Body of pancreas (tissue), 4 donors: ENCODE measurements at places on chromosomes 5 and 9. TPM values are rescaled to one million over a fixed set of nuclear protein-coding genes. Genes with fewer than 3 reads are reported as not detected.

DNA sequence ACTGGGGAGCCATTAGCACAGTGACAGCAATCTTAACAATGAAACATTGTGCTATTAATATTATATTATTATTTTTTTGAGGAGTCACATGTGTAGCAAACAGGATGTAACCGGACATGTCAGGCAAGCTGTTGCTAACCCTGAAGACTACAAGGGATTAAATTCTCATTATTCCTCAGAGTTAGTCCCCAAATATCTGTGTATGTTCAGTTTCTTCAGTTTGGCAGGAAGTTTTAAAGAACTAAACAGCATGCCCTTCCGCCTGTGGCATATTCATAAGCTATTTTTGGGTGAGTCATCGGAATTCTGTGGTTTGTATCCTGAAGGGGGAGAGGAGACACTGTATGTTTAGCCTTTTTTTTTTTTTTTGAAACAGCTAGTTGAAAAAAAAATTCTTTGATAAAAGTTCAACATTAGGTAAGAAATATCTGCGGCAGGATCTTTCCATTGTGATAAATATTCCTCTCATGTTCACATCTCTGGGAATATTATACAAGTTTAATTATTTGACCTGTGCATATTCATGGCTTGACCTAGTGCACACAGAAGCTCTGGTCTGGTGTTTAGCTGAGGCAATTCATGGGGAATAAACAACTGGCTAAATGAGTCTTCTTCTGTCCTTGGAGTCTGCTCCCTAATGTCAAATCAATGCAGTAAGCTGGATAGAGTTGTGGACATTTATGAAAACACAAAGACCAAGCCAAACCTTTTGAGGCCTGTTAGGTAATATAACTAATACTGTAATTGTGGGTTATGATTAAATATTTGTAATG lies 202.7 kb upstream of the CDKN2B start:
- no peak for DNase-seq

GRCh38 chr5:80318212-80318611 lies 1.6 kb upstream of the SPZ1 start:
- no peak for DNase-seq

GRCh38 chr9:78295731-78296130 lies 1.2 kb upstream of the PSAT1 start:
- DNase-seq = no peak

GRCh38 chr5:133252133-133252480 lies 200.3 kb downstream of the HSPA4 start:
- DNase-seq = no peak

DNA sequence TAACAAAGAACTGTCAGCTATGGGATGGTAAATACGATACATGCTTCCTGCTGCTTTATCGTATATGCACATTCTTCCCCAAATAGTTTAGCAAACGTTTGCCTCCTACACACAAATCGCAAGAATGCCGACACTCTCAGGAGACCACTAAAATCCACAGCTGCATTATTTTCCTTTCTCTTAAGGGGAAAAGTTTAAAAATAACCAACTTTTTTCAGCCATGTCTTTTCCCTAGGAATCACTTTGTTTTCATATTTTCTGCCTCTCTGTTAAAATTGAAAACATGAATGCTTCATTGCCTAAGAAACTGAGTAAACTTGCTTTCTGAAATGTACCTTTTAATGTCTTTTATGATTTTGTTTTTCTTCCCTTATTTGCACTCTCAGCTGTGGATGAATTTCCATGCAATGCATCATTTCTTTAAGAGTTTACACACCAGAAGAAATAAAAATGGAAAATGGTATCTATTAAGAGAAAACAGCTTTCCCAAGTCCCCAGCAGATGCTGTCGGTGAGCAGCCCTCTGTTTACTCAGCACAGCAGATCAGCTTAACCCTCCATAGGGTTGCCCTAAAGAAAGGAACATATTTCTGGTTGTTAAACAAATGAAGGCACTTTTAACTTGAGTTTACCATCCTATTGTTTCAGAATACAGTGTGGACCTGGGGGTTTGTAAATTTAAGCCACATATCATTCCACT lies 66.2 kb downstream of the IZUMO3 start:
- DNase-seq = no peak

- no peak for DNase-seq
These were observed 37.8 kb downstream of the UHRF2 start for GRCh38 chr9:6450641-6451375.

DNA sequence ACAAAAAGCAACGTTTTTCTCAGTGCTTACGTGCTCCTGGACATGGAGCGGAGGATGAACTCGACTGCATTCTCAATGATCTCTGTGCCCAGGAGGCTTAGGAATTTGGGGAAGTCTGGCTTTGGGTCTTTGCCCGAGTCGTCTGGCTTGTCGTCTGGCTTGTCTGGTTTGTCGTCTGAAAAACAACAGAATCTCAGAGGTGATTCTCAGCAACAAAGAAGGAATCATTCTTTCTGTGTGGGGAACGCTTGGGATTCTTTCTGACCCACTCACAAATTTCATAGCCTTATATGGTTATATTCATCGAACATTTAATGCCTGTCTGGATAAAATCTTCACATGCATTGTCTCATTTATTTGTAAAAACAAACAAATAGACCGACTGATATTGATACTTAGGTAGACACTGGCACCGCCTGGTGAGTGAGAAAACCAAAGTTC lies 4.7 kb downstream of the C5orf46 start:
- DNase-seq = no peak

DNA sequence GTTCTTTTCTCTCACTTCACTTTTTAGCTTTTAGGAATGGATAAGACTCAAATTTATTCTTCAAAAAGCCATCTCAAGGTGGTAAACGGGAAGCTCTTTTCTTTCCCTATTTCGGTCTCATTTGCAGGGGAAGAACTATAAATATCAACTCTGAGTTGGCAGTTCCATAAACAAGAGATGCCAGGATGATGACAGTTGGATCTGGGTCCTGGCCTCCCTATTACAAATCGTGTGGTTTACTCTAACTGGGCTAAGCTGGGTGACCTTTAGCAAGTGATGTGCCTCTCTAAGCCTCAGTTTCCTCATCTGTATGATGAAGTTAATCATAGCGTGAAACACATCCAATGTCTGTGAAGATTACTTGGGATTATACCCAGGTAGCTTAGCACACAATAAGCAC lies 44.2 kb downstream of the TLE4 start:
- no peak for DNase-seq

The PROB1 gene
- total RNA-seq = 1.3 TPM

The NR6A1 gene
- total RNA-seq = 3.9 TPM

The CCDC112 gene
- 10.1 TPM for total RNA-seq

The PCDHGB6 gene
- 8.0 TPM for total RNA-seq

The GPX8 gene
- total RNA-seq = 0.99 TPM

The TSPAN17 gene
- 24.1 TPM for total RNA-seq

The INSL4 gene
- total RNA-seq = not detected

The CCDC180 gene
- total RNA-seq = 5.2 TPM
